ENCODE measurements at places on chromosomes 11 and 22.
A peak's percentile ranks its signal among the peaks of the same experiment; 100 is the strongest.

- no peak for DNase-seq
Observed at GRCh38 chr22:29892315-29893156, 9.6 kb downstream of the MTMR3 start.

DNA sequence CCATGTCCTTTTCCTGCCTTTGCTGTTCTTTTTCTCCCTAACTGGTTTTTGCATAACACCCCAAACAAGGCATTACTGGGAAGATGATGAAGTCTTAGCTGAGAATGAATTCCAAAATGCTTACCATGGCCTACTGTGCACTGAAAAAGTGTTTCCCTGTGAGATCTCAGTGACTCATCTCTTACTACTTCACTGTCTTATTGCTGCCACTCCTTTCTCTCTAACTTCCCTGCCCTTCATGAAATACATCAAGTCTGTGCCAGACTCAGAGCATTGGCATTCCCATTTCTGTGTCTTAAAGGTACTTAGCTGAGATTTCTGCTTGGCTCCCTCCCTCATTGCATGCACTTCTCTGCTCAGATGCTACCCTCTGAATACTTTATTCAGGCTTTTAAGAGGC lies 49.1 kb upstream of the MUC15 start:
- DNase-seq = peak; percentile 68

- DNase-seq = no peak
Observed at GRCh38 chr11:61183645-61184044, 19.7 kb upstream of the PGA3 start.

DNA sequence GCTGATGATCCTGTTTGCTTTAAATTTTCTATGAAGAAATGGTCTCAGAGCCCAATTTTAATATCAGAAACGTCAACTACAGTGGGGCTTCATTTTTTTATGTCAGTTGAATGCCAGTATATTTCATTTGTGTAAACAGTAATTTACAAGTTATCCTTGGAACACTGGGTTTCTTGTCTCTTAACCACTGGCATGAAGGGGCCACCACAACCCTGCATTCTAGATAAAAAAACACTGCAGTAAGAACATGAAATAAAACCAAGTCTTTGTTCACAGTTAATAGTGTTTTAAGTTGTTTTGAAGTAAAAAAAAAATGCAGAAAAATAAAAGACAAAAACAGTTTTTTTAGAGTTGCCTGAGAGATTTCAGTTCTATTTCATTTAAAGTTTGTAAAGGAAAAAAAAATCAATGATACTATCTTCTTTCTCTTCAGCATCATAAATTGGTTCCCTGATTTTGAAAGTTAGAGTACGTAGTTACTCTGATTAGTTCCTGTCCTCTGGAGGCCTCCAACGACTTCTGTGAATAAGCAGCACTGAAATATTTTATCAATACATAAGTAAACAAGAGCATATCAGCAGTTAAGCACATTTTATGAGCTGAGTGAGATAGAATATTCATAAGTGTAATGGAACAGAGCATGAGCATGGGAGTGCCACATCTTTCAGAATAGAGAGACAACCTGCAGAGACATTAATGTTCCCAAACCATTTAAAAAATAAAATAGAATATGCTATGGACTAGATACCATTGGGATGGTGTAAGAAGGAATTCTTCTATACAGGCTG lies 7.8 kb upstream of the DDI1 start:
- no peak for DNase-seq

- peak; percentile 33 for DNase-seq
Observed at GRCh38 chr11:116600930-116601329, 171.9 kb downstream of the BUD13 start.

GRCh38 chr22:39789788-39790187 lies 103.8 kb downstream of the ENTHD1 start:
- DNase-seq = no peak

- no peak for DNase-seq
Observed at GRCh38 chr11:117606211-117606610, 190.8 kb downstream of the DSCAML1 start.

DNA sequence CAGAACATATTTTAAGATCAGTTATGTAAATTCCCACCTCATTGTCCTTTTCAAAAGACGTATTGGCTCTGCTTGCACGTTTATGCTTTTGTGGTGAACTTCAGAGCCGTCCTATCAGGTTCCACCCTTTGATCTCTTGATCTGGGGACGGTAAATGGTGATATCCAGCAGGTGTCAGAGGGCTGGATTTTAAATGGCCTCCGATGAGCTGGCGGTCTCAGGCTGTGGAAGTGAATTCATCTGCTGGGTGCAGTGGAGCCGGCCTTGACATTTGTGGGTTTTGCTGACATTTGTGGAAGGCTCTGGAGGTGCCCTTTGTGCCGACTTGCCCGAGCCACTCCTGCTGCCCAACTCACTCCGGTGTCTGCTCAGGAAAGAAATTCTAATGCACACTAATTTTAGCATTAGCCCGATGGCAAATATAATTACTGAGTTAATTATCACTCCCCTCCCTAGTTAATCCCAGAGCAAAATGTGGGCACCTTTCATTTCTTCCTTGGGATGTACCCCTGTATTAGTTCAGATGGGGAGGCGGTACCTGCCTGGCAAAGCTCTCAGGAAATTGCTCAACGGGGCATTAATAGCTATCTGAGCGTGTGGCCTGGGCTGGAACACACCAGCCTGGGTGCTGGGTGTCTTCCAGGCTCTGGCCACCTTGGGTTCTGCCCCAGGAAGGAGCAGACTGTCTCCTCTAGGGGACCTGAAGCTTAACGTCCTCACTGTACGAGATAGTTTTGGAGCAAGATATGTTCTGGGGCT lies 9.1 kb downstream of the LRP5 start:
- no peak for DNase-seq

- no peak for DNase-seq
Observed at GRCh38 chr22:42993651-42994275, 21.2 kb downstream of the PACSIN2 start.

DNA sequence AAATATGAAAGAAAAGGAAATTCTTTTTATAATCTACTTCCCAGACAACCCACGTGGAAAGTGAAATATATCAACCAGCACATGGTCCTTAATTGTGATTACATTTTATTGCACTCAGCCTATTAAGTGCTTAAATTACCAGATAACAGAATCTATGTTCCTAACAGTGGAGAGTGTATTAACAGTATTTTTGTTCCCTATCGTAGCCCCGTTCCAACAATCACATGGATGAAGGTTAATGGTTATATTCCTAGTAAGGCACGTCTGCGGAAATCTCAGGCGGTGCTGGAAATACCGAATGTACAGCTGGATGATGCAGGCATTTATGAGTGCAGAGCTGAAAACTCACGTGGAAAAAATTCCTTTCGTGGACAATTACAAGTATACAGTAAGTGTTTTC lies 626.1 kb upstream of the ARHGAP42 start:
- no peak for DNase-seq

- no peak for DNase-seq
Observed at GRCh38 chr11:23727387-23727786, 769.5 kb upstream of the LUZP2 start.

- peak; percentile 54 for DNase-seq
Observed at GRCh38 chr11:74443071-74443864, 24.1 kb downstream of the KCNE3 start.

DNA sequence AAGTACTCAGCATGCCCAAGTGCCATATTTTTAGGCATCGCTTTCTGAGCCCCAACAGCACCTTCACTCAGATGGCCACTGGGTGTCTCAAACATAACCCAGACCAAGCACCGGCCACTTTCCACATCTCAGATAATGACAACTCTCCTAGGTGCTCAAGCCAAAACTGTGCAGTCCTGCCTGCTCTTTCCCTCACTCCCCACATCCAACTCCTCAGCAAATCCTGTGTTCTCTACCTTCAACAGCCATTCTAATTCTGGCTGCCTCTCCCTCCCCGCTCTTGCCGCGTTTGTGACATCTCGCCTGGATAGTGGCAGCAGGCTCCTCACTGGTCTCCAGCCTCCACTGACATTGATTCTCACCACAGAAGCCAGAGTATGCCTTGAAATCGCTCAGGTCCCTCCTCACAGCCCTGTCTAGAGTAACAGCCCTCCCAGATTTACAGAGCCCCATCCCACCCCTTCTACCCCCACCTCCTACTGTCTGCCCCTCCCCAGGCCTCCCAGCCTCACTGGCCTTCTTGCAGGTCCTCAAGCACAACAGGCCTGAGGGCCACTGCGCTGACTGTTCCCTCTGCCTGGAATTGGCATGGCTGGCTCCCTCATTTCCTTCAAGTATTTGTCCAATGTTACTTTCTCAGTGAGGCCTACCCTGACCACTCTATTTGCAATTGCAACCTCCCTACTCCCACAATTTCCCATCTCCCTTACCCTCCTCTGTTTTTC lies 1.3 kb upstream of the PHETA2 start:
- DNase-seq = no peak

DNA sequence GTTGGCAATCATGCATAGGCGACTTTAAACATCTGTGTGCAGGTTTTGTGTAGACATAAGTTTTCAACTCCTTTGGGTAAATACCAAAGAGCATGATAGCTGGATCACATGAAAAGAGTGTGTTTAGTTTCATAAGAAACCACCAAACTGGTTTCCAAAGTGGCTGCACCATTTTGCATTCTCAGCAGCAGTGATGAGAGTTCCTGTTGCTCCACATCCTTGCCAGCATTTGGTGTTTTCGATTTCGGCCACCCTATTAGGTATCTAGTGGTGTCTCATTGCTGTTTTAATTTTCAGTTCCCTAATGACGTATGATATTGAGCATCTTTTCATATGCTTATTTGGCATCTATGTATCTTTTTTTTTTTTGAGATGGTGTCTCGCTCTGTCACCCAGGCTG lies 62.8 kb upstream of the CCND1 start:
- DNase-seq = no peak

GRCh38 chr11:122202161-122202950 lies 86.3 kb upstream of the BLID start:
- DNase-seq = peak; percentile 87

DNA sequence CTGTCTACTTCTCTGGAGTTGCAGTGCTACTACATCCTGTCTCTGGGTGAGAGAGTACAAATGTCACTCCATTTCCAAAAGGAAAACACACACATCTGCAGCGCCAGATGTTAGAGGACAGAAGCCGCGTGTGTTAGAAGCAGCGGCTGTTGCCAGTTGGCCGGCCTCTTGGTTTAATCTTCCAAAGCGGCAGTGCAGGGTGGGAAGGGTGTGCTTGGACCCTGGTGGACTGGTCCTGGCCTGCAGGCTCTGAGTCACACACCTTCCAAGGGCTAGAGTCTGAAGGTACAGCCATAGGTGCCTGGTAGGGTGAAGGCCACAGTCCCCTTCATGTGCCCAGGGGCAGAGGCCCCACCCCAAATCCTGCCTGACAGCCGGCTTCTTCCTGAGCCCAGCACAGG lies 99.8 kb downstream of the CTTN start:
- no peak for DNase-seq

DNA sequence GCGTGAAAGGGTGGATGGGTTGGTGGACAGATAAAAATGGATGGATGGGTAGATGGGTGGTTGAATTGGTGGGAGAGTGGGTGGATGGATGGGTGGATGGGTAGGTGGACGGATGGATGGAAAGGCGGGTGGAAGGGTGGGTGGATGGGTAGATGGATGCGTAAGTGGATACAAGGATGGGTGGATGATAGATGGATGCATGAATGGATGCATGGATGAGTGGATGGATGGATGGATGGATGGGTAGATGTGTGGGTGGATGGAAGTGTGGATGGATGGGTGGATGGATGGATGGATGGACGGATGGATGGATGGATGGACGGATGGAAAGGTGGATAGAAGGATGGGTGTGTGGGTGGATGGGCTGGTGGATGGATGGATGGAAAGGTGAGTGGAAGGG lies 77.0 kb upstream of the GRK3 start:
- no peak for DNase-seq

DNA sequence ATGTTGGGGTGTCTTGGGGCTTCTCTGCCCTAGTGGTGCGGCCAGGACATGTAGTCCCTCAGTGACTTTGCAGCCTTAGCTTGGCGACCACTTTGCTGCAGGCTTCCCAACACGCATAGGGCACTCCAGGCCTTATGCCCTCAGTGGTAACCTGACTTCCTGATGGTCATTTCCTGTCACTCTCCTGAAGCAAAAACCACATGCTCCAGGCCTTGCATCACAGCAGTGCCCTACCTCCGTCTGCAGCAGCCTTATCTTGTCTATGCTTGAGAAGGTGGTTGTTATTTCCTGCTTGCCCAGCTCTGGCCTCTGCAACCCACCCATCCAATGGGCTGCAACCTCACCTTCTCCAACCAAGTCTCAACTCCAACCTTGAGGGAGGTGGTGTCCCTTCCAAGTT lies 33.4 kb upstream of the PISD start:
- DNase-seq = no peak

DNA sequence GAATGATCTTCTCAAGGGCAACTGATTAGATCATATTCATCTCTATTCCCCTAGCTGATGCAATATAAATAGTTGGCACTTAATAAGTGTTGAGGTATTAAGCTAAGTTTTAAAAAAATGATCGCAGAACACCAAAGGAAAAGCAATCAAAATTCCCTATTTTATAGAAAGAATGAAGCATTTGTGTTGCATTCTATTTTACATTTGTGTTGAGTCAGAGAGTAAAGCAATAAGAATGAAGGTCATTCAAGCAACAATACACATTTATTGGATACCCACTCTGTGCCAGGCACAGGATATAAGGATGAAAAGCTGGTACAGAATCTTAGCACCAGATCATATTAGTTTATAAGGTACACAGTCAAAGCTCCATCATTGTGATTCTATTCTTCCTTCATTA lies 686.4 kb upstream of the CCDC90B start:
- no peak for DNase-seq

DNA sequence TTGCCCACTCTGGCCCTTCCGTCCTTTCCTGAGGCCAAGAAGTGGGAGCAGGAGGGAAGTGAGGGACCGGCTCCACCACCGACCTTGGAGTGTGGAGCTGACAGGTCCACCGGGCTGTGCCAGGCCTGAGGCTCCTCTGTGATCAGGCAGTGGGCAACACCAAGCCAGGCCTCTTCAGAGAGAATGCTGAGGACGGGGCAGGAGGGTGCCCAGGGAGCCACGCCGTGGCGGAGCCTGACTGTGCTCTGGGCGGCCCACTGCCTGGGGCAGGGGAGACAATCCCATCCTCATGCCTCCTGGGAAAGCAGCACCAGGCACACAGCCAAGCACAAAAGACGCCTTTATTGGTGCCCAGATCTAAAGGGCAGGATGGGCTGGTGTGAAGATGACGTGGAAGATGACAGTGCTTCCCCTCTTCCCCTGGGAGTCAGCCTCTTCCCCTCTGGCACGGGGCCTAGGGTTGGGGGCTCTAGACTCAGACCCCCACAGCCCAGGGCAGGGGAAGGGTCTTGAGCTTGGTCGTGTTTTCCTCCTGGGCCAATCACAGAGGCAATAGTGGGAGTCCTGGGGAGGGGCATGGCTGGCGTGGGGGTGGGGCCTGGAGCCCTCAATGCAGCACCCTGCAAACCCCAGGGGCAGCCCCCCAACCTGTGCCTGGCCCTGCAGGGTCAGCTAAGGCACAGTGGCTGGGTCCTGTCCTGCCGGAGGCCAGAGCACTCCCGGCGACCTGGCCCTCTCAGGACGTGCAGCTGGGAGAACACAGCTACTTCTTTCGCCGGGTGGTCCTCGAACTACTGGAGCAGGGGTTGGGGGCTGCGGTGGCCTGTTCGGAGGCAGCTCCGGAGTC lies 4.7 kb downstream of the LMF2 start:
- DNase-seq = peak; percentile 3

Data from Daoy (cell line).